ENCODE measurements at places on chromosomes 16 and 17.

DNA sequence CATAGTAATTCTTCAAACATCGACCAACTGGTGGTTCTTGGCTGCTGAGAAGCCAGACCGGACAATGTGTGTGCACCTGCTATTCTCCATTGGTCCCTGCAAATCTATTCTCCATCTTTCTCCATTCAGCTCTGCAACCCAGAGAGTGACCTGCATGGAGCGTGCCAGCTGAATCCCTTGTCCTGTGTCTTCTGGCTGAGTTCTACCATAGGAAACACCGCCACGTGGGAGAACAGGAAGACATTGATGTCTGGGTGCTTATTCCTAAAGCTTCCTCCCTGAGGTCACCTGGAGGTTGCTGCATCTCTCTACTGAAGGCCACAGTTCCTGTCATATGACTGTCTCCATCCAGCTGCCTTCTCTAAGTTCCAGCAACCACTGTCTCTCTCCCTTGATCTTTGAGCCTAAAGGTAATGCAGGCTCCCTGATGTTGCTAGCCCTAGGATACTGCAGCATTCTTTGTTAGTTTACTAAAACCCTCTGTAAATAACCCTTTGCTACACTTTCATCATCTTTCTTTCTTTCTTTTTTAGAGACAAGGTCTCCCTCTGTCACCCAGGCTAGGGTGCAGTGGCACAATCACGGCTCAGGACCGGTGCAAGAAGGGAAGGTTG lies 10.6 kb upstream of the SMG1 start:
- no peak for DNase-seq

- DNase-seq, result no peak
These were observed 1.6 kb downstream of the RIPOR1 start for GRCh38 chr16:67530013-67530939.

DNA sequence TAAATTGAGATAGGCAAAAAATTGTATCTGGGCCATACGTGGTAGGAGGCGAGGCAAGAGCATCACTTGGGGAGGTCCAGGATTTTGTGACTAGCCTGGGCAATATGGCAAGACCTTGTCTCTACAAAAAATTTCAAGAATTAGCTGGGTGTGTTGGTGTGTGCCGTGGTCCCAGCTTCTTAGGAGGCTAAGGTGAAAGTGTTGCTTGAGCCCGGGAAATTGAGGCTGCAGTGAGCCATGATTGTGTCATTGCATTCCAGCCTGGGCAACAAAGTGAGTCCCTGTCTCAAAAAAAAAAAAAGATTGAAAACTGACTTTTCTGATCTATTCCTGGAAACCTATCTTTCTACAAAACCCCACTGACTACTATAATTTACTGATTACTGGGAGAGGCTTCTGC lies 26.7 kb downstream of the CDK12 start:
- no peak for DNase-seq

DNA sequence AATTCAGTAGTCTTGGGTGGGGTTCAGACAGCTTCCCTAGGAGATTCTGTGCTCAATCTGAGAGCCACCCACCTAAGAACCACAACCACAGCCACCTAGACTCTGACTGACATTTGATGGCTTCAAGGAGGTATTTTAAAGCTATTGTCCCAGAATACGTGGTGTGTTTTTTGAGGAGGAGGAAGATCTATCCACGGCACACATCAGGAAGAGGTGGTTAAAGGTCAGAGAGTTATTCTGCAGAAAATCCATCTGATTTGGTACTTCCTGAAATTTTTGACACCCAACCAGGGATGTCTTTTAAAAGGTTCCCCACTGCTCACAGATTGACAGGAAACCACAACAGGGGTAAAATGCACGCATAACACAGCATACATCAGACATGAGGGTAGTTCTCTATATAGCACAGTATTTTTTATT lies 25.1 kb downstream of the SMARCE1 start:
- no peak for DNase-seq

DNA sequence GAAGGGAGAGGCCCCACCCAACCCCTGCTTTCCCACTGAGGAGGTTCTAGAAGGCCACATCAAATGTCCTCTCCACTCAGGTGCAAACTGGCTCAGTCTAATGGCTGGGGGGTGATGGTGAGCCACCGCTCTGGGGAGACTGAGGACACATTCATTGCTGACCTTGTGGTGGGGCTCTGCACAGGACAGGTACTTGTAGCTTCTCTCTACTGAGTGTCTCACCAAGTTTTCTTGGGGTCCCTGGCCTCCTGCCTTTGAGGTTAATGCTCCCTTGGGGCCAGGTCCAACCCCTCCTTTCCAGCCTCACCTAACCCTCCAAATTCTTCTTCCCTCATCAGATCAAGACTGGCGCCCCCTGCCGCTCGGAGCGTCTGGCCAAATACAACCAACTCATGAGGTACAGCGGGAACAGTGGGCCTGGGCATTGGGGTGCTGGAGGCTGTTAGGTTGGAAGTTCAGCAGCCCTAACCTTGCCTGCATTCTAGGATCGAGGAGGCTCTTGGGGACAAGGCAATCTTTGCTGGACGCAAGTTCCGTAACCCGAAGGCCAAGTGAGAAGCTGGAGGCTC lies 5.7 kb downstream of the ENO3 start:
- no peak for DNase-seq

- no peak for DNase-seq
These were observed 91.3 kb upstream of the PLEKHM1 start for GRCh38 chr17:45581860-45582259.

- no peak for DNase-seq
These were observed 31.8 kb upstream of the TENT4B start for GRCh38 chr16:50121278-50121677.

DNA sequence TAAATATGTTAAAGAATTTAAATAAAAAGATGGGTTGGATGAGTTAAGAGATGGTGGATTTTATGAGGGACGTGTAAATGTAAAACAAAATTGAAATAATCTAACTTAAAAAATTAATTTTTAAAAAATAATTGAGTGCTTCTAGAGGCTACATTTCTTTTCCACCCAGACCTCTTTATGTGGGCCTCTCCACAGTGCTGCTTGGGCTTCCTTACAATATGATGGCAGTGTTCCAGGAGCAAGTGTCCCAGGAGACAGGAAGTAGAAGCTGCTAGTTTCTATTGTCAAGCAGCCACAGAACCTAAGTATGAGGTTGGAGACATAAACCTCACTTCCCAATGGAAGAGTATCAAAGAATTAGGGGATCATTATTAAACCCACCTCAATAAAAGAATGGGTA lies 205.7 kb upstream of the CPHXL start:
- DNase-seq, result no peak

- DNase-seq, result no peak
These were observed 87.8 kb downstream of the CRISPLD2 start for GRCh38 chr16:84907575-84907974.

DNA sequence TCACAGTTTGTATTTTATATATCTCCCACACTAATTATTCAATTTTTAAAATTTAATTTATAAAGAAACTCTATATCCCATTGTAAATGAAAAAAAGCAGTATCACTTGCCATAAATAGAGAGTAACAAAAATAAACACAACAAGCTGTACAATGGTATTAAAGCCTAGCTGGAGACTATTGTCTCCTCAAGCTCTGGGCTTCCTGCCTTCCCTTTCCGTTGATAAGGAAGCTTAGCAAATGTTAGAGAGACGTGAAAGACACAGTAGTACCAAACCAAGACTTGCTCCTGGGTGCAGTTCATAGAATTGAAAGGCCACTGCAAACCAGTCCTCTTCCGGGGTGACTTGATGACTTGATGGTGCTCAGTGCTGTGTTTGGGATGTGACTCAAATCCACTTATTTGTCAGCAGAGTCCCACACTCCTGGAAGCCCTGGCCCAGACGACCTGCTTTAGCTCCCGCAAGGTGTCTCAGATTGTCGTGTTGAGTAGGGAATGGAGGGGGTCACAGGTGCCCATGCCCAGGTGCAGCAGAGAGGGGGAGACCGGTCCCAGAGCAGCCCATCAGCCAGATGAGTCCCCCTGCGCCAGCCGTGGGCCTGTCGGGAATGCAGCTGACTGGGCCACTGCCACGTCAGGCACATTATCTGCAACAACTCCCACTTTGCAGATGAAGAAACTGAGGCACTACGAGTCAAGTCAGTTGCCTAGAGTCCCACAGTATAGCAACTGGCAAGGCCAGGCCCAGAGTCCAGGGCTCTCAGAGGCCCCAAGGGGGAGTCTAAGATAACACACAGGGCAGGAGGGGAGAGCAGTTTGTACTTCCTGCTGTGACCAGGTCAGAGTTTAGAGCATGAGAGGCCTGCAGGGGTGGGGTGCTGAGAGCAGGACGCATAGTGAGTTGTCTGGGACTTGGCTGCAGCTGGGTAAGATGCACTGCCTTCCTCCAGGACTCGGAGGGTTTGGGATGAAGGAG lies 40.5 kb downstream of the PSME3IP1 start:
- no peak for DNase-seq

GRCh38 chr16:5477251-5477650 lies 379.7 kb upstream of the EEF2KMT start:
- DNase-seq, result no peak

GRCh38 chr17:16517477-16517876 lies 25.5 kb upstream of the LRRC75A start:
- DNase-seq, result no peak

All from activated T-cell treated with anti-CD3 and anti-CD28 coated beads for 48 hours (primary cell).